ENCODE measurements at places on chromosomes 11 and 22. TPM values are rescaled to one million over a fixed set of nuclear protein-coding genes. Genes with fewer than 3 reads are reported as not detected.

Gene MSANTD2
- 15.4 TPM for total RNA-seq

Gene IL17RA
- 11.2 TPM for total RNA-seq

Gene INS
- not detected for total RNA-seq

Gene TMEM191B
- 3.2 TPM for total RNA-seq

Gene ACER3
- total RNA-seq = 11.1 TPM

All from LHCN-M2 (cell line).